Forelimb muscle (tissue), 1 donor: ENCODE measurements at places on chromosomes 16 and 17. TPM values are rescaled to one million over a fixed set of nuclear protein-coding genes. Genes with fewer than 3 reads are reported as not detected.

The SPIRE2 gene
- polyA plus RNA-seq = 2.5 TPM

The ADAD2 gene
- polyA plus RNA-seq = 0.94 TPM

The TANGO6 gene
- 5.7 TPM for polyA plus RNA-seq

The SLC47A2 gene
- 0.38 TPM for polyA plus RNA-seq

The KRTAP9-4 gene
- polyA plus RNA-seq = not detected

The APOH gene
- polyA plus RNA-seq = not detected

The DYNC1LI2 gene
- polyA plus RNA-seq = 84.0 TPM

The CHTF18 gene
- polyA plus RNA-seq = 15.4 TPM

The ABCA5 gene
- polyA plus RNA-seq = 25.2 TPM

The FZD2 gene
- polyA plus RNA-seq = 14.5 TPM

The KRT12 gene
- 0.08 TPM for polyA plus RNA-seq

The ARL5C gene
- polyA plus RNA-seq = 0.59 TPM

The HASPIN gene
- polyA plus RNA-seq = 9.4 TPM

The PIGS gene
- 44.4 TPM for polyA plus RNA-seq

The SLFN12L gene
- polyA plus RNA-seq = not detected

The IFI35 gene
- 3.4 TPM for polyA plus RNA-seq

The DNAAF1 gene
- 0.33 TPM for polyA plus RNA-seq

The TBKBP1 gene
- 34.0 TPM for polyA plus RNA-seq

The SLC9A5 gene
- 1.2 TPM for polyA plus RNA-seq

The USP32 gene
- polyA plus RNA-seq = 22.7 TPM

The ABCC11 gene
- 0.18 TPM for polyA plus RNA-seq

The ASPA gene
- polyA plus RNA-seq = 2.0 TPM

The NOS2 gene
- 2.3 TPM for polyA plus RNA-seq

The SPPL2C gene
- not detected for polyA plus RNA-seq

The RNF222 gene
- not detected for polyA plus RNA-seq

The RGS9 gene
- polyA plus RNA-seq = 2.2 TPM

The CLDN9 gene
- polyA plus RNA-seq = 3.6 TPM

The AANAT gene
- 0.37 TPM for polyA plus RNA-seq

The MMD gene
- polyA plus RNA-seq = 14.0 TPM

The EMP2 gene
- 53.0 TPM for polyA plus RNA-seq

The PPM1E gene
- polyA plus RNA-seq = 1.3 TPM

The CSH2 gene
- polyA plus RNA-seq = 0.70 TPM

The GPRC5C gene
- polyA plus RNA-seq = 38.7 TPM

The TBC1D3H gene
- polyA plus RNA-seq = not detected

The ZNF385C gene
- 6.7 TPM for polyA plus RNA-seq

The VAMP2 gene
- polyA plus RNA-seq = 61.9 TPM

The ABCA6 gene
- polyA plus RNA-seq = 15.5 TPM

The HSD11B2 gene
- polyA plus RNA-seq = 11.1 TPM

The FOXN1 gene
- polyA plus RNA-seq = not detected

The ZG16 gene
- not detected for polyA plus RNA-seq

The ATP1B2 gene
- polyA plus RNA-seq = 33.9 TPM

The NLRC3 gene
- 1.2 TPM for polyA plus RNA-seq

The ACSM2A gene
- polyA plus RNA-seq = 0.35 TPM

The TNFRSF13B gene
- 0.13 TPM for polyA plus RNA-seq
